ENCODE measurements at places on chromosomes 6 and 20.

DNA sequence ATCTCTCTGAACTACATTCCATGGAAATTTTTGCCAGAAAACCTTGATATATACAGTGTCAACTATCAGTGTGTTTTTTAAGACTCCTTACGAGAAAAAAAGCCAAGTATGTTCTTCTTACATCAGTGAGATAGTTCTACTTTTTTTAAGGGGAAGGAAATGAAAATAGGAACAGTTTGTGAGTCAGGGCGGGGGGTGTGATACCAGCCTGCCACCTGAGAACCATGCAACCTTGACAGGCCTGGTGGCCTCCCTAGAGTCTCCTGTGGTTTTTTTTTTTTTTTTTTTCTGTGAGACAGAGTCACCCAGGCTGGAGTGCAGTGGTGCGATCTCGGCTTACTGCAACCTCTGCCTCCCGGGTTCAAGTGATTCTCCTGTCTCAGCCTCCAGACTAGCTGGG, 96.3 kb upstream of the GCM1 start:
- no peak for DNase-seq

DNA sequence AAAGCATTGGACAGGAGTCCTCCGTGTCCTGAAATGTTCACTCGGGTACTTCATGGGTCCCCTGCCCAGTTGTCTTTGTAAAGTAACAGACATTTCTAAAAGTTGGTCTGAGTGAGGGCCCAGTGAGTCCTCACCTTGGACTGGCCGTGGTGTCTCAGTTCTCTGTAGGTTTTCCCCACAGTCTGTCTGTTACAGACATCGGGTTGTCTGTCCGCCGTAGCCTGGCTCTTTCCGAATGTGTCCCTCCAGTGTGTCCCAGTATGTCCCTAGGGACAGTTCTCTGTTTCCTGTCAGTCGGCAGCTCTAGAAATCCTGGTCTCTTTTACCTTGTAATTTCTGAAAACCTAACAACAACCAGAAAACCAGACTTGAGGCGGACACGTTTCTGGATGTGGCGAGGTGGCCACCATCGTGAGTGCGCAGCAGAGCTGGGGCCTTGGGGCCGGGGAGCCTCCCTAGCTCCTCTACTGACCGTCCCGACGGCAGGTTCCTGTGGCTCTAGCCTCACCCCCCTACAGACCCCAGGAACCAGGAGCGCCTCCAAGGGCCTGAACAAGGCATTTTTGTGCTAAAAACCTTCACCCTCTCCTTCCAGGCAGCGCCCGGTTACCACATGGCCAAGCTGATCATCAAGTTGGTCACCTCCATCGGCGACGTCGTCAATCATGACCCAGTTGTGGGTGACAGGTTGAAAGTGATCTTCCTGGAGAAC, 42.2 kb downstream of the PYGB start:
- no peak for DNase-seq

DNA sequence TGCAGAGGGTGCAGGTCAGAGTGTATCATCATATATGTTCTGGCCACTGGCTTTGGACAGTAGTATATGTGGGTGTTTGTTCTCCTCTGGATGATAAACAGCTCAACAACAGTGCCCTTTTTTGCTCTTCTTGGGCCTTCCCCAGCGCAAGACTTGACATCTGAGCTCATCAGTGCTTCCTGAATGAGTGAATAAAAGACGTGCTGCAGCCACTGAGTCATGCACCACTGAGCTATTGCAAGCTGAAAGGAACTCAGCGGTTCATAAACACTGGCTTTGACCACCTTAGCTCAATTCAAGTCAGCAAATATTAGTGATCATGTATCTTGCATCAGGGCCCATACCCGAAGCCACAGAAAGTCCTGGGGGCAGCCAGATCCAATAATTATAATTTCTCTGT, 105.3 kb upstream of the KCNG1 start:
- DNase-seq, result no peak

GRCh38 chr6:111871725-111872400, 1.4 kb downstream of the FYN start:
- no peak for DNase-seq

- DNase-seq, result no peak
Observed at GRCh38 chr6:88493717-88494116, 327.6 kb upstream of the CNR1 start.

DNA sequence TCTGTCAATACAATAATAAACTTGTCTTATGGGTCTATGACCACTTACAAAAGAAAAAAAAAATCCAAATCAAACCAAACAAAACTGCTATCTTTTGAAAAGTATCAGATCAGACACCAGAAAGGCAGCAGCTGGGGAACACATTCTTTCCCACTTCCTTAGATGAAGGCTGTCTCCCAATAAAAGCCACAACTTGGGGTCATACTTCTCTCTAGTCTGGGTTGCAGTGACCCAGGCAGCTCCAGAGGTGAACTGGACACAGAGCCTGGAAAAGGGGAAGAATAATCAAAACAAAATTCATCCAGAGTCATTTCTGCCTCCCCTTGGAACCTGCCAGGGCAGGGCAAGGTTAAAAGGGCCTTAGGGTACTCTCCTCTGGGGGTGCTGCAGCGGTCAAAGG, 19.1 kb downstream of the ATXN1 start:
- no peak for DNase-seq

- DNase-seq, result no peak
Observed at GRCh38 chr6:157464653-157465535, 83.9 kb downstream of the ZDHHC14 start.

DNA sequence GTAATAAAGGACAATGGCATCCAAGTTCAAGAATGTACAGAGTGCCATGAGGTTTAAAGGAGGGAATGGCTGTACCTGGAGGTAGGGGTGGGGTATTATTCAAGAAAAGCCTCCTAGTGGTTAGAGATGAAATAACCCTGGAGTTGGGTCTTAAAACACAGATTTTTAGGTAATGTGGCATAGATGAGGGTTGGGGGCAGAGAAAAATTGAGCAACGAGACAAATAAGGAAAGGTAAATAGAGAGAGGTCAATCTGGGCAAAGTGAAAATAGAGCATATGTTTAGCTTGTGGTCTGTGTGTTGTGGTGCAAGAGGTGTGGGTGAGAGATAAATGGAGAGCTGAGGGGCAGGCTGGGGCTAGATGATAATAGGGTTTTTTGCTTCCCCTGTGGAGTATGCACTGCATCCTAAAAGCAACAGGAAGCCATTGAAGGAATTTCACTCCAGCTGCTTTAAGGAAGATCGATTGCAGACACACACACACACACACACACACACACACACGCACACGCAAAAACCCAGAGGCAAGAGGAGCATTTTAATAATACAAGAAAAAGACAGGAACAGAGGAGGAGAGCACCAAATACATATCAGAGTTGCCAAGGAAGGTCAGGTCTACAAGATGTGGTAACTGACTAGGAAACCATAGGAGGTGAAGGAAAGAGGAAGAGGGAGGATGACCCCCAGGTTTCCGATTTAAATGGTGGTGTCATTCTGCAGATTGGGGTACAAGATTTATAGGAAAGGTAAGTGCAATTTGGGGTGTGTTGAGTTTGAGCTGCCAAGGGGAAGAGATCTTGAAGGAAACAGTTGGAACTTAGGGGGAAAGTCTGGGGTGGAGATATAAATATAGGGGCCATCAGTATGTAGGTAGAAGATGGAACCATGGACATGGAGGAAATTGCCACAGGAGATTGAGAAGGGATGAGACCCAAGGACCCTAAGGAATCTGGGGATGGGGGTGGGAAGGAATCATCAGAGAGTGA, 31.3 kb upstream of the ADGRF1 start:
- DNase-seq, result no peak

DNA sequence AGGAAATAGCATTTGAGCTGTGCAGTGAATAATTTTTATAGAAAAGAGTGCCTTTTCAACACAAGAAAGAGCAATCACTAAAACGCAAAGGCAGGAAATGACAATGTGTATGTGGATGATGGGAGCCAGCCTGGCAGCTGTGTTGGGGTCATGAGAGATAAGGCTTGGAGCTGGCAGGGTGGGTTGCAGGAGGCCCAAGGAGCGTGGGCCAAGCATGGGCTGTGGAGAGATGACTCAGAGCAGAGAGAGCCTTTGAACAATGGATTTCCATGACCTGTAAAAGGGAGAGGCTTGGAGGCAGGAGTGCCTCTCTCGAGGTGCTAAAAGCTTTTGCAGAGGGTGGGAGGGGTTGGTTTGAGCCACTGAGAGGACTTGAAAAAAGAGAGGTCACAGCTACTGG, 6.6 kb upstream of the TBC1D7 start:
- no peak for DNase-seq

GRCh38 chr6:113809826-113810225, 47.3 kb upstream of the MARCKS start:
- DNase-seq, result no peak

DNA sequence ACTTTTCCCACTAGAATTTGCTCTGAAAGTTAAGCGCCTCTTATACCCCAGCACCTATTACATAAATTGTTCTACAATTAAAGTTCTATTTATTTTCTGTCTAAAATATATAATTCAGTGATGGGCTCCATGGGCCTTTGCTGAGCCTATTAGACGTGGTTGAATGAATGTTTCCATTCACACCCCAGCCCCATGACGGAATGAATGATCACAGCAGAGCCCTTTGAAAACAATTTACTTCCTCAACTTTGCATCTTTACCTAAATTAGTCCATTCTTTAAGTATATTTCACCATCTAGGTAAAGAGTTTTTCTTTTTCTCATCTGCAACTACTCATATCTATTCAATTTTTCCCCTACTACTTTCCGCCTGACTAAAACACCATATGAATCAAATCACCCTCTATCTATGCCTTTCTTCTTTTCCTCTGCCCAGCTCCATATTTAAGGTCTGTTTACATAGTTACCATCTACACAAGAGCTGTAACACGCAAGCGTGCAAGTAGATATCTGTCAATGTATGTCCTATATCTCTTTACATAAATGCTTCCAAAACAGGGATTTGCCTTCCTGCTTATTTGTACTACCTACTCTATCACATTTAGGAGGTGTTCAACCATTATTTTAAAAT, 69.7 kb downstream of the ECT2L start:
- no peak for DNase-seq

DNA sequence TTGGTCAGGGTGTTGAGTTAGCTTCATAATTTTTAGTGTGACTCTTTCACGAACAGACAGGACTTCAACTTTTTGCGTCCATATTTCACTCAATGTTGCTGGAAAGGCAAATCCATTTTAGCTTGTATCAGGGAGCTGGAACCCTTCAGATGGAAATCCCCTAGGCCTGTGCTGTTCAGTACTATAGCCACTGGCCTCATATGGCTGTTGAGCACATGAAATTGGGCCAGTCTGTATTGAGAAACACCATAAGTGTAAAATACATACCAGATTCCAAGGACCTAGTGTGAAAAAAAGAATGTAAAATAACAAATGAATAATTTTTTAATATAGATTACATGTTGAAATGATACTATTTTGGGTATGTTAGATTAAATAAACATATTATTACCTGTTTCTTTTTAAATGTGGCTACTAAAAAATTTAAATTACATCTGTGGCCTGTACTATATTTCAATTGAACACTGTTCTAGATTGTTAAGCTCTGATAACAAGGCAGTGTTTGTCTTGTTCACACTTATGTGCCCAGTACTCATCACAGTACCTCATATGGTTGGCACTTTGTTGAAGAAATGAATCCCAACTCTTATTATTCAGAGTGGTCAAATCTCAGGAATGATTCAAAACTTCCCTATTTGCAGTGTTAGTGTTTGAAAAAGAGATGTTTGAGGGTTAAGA, 34.3 kb downstream of the CTNNBL1 start:
- no peak for DNase-seq

GRCh38 chr20:49614338-49615050, 46.6 kb upstream of the PTGIS start:
- DNase-seq, result no peak

GRCh38 chr6:1317302-1317815, 5.5 kb downstream of the FOXQ1 start:
- DNase-seq, result no peak

GRCh38 chr6:151103266-151103665, 136.5 kb upstream of the AKAP12 start:
- DNase-seq, result no peak

- DNase-seq, result no peak
Observed at GRCh38 chr20:34181484-34181883, 59.7 kb upstream of the ASIP start.

GRCh38 chr6:68273297-68273696, 361.8 kb upstream of the ADGRB3 start:
- no peak for DNase-seq

GRCh38 chr20:46027245-46027853, 1.7 kb upstream of the SLC12A5 start:
- no peak for DNase-seq

GRCh38 chr20:51211191-51211590, 188.3 kb upstream of the KCNG1 start:
- DNase-seq, result no peak

- no peak for DNase-seq
Observed at GRCh38 chr6:91669871-91670268, 1083.0 kb upstream of the MAP3K7 start.

- no peak for DNase-seq
Observed at GRCh38 chr6:108442770-108443520, 117.8 kb upstream of the FOXO3 start.

DNA sequence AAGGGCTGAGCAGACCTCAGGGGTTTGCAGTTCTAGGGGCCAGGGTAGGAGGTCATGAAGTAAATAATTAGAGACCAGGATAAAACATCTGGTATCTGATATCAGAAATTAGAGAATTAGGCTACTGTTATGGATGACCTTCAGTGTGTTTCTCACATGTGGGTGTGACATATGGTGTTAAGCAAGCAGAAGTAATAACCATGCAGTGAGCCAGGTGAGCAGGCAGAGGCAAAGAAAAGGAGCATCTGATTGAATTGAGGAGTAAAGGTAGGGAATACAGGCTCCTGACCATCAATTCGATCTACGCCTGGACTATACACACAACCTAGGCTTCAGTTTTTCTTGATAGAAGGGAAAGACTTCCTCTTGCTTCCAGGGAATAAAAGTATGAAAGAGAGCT, 34.7 kb upstream of the MAP3K7 start:
- DNase-seq, result no peak

DNA sequence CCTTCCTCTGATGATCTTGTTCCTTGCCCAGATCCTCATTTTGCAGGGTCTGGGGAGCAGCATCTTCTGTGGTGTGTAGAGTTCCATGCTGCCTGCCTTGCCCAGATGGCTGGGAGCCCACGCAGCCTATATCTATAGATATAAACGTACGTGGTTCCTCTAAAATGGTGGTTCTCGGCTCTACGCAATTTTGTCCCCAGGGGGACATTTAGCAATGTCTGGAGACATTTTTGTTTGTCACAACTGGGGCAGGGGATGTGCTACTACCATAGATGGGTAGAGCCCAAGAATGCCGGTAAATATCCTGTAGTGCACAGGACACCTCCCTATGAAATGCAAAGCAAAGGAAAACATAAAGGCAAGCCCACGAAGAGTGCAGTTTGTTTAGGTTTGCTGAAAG, 98.4 kb upstream of the SPACA1 start:
- DNase-seq, result no peak
